ENCODE measurements at places on chromosomes 1 and 21. TPM values are rescaled to one million over a fixed set of nuclear protein-coding genes. Genes with fewer than 3 reads are reported as not detected.

The INSRR gene
- total RNA-seq, result not detected

DNA sequence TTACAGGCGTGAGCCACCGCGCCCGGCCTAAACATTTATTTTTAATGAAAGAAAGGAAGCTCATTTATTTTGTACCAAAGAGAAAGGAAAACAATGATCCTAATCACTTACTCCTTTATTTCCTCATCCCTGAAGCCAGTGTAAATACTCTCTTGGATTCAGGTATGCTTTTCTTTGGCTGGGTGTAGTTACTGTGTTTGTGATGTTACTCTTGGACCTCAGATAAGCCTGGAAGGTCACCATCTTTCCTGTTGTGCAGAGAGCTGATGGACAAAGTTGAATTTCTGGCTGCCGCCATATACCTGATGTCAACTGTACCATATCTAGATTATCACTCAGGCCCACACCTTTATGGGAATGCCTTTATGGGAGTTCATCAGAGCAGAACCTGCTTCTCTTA is 35.4 kb upstream of the FOXE3 start:
- no peak for DNase-seq

The SLC35F3 gene
- not detected for total RNA-seq

The CACNA1E gene
- 0.66 TPM for total RNA-seq

DNA sequence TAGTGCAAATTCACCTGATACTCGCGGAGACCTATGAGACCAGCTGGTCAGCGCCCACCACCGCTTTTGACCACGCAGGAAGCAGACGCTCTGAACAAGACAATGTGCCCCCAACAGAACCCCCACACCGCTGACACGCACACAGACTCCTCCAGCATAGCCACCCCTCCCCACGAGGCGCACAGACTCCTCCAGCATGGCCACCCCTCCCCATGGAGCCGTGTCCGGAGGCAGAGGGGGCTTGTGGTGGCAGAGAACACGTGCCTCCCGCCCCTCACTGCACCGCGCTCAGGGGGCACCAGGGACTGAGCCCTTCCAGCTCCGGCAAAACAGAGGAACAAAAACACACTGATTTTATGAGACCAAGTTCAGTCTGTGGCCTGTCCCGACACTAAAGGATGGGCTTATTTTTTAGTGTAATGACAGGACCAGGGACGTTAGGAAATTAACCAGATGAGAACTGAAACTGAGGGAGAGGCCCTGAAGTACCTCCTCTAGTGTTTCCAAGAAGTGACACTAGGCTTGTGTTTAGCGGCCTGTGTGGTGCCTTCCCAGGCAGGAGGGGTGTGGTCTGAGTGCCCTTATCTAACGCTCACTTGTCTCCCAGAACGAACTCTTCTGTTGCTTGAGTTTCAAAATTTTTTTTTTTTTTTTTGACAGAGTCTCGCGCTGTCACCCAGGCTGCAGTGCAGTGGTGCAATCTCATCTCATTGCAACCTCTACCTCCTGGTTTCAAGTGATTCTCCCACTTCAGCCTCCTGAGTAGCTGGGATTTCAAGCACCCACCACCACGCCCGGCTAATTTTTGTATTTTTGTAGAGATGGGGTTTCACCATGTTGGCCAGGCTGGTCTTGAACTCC is 10.0 kb upstream of the AGPAT3 start:
- DNase-seq, result no peak

GRCh38 chr1:40939320-40940059 is 40.0 kb upstream of the CTPS1 start:
- DNase-seq, result no peak

The TDRD5 gene
- total RNA-seq, result 0.06 TPM

- DNase-seq, result no peak
These were observed 7.6 kb downstream of the LMNA start for GRCh38 chr1:156122086-156122485.

- no peak for DNase-seq
These were observed 62.3 kb upstream of the COL11A1 start for GRCh38 chr1:103170609-103171008.

GRCh38 chr1:230487773-230488428 is 61.8 kb upstream of the PGBD5 start:
- DNase-seq, result no peak

The ZNF593OS gene
- not detected for total RNA-seq

DNA sequence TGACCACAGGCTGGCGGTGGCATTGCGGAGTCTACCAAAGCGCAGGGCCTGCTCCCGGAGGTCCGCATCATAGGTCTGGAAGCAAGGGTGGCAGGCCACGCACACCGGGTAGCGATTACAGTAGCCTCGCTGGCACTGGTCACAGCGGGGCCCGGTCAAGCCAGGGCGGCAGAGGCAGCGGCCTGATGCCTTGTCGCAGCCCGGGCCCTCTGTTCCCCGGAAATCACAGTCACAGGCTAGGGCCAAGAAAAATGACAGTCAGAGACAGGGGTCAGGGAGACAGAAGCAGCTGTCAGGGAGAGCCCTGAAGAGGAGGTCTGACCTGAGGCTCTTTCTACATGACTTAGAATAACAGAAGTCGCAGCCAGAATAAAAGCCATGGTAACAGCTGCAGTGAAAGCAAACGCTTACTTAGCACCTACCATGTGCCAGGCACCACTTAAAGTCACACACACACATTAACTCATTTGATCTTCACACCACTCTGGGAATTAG is 26.4 kb downstream of the LAMB3 start:
- DNase-seq, result no peak

- no peak for DNase-seq
These were observed 9.7 kb upstream of the HYI start for GRCh38 chr1:43463479-43463878.

DNA sequence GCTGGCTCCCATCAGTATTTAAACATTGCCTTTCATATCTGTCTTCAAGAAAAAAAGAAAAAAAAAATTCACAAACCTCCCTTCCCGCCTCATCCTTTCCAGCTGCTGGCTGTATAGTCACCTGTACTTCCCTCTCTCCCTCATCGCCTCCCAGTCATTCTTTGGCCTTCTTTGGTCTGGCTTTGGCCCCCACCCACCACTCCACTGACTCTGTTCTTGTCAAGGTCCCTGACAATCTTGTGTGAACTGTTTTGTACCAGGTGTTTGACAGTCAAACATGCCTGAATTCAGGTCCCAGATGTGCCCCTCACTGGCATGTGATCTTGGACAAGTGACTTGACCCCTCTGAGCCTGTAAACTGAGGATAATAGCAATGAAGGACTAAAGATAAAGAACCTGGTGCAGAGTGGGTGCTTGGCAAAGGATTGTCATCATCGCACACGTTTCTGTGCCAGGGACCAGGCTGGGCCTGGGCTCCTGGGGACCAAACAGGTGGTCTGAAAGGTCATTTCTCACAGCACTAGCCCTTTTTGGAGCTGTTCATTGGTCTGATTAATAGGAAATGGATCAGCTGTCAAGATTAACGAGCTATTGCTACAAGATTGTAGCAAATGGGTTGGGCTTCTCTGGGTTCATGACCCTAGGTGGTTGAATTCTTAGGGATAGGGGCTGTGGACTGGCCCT is 21.5 kb downstream of the PTPRF start:
- no peak for DNase-seq

GRCh38 chr1:107529511-107530149 is 388.8 kb downstream of the NTNG1 start:
- DNase-seq, result no peak

- DNase-seq, result no peak
These were observed 41.6 kb downstream of the CD58 start for GRCh38 chr1:116529199-116529631.

GRCh38 chr1:57517587-57518374 is 93.9 kb upstream of the DAB1 start:
- DNase-seq, result no peak

- DNase-seq, result no peak
These were observed 20.6 kb downstream of the ETNK2 start for GRCh38 chr1:204130981-204131892.

DNA sequence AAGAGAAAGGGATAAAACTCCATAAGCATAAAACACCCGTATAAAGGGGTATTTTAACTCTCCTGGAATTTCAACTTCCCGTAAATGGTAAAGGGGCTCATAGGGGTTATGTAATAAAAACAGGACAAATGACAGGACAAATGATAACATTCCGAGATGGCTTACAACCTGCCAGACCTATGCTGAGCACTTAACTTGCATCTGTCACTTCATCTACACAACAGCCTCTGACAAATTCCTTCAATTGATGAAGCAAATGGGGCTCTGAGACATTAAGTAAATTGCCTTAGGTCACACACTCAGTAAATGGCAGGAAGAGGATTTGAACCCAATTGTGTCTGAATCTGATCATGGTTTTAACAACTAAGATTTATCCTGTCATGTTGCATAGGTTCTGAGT is 327.6 kb upstream of the SNX7 start:
- no peak for DNase-seq

GRCh38 chr1:13570924-13571323 is 12.7 kb upstream of the PDPN start:
- DNase-seq, result no peak

GRCh38 chr1:21913763-21914162 is 23.3 kb downstream of the HSPG2 start:
- DNase-seq, result no peak

The TMEM52 gene
- total RNA-seq, result 4.2 TPM

The EDEM3 gene
- total RNA-seq, result 28.7 TPM

The DCST1 gene
- 0.42 TPM for total RNA-seq

- no peak for DNase-seq
These were observed 74.1 kb downstream of the CRB1 start for GRCh38 chr1:197342044-197342565.

- no peak for DNase-seq
These were observed 153.7 kb downstream of the HHIPL2 start for GRCh38 chr1:222394224-222394623.

- DNase-seq, result no peak
These were observed 13.4 kb upstream of the MTARC2 start for GRCh38 chr1:220734571-220735326.

DNA sequence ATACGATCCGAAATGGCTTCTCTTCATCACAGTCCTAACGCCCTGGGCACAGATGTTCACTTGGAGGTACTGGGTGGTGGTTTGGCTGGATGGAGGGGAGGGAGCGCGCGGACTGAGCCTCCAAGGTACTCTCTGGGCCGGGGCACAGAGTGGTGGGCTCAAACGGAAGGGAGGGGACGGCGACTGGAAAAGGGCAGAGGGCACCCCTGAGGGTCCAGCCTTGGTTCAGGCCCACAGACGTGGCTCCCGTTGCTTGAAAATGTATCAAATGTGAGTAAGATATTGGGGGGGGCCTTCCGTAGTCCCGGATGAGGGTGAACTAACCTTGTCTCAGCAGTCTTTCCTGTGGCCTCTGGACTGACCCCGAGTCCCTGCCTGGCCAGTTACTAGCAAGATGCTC is 463 bp downstream of the IL12RB2 start:
- no peak for DNase-seq

- DNase-seq, result no peak
These were observed 255.9 kb upstream of the VAMP3 start for GRCh38 chr1:7515175-7515574.
